Neural progenitor cell (in vitro differentiated cells): ENCODE measurements at places on chromosomes 12 and 14. TPM values are rescaled to one million over a fixed set of nuclear protein-coding genes. Genes with fewer than 3 reads are reported as not detected.

GRCh38 chr12:10207136-10207535 is 5.5 kb upstream of the GABARAPL1 start:
- DNase-seq: no peak

EML5 gene
- 0.71 and 1.0 TPM in 2 replicates for total RNA-seq

DNA sequence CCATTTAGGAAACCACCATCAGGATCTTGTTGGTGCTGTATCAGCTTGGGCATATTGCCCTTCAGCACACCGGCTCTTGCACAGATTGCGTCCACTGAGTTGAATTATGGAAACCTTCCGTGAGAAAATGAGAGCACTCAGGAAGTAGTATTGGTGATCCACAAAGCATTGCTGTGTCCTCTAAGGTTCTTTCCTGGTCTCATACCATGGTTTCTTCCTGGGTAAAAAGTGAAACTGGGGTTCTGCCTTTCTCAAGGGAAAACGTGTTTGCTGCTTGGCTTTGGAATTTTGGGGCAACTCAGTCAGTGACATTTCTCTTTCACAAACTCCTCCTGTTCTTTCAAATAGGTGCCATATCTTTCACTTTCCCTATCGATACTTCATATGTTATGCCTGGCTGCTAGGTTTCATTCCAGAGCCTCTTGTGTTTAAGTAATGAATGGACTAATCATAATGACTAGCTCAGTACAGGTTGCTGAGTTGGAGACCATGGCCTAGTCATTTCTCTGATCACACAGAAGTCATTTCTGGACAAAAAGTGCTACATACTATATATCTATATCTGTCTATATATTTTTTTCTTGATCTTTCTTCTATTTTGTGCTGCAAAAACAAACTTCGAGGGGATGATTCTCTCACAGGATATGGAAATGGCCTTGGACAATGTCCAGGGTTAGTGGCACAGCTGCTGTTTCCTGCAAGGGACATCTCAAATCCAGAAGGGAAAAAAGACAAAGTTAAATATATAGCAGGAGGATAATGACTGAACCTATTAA is 423.4 kb downstream of the ZFP36L1 start:
- no peak for DNase-seq

GRCh38 chr12:96810057-96810456 is 97.0 kb upstream of the NEDD1 start:
- DNase-seq: peak; percentile 30

DNA sequence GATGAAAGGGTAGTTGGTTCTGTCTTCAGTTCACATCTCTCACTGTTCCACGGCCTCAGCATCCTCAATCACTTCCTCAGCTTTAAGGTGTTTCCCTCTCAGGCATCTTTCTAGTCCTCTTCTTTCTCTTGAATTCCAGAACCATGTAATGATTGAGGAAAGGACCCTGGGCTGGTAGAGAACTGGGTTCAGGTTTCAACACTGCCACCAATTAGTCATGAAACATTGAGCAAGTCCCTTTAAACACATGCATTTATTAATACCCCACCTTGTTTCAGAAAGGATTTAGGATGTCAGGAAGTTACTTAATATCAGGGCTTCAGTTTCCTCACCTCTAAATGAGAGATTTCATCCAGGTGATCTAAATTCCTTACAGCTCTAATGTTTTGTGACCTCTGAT is 7.2 kb downstream of the DMAC2L start:
- DNase-seq: no peak

TPH2 gene
- total RNA-seq: 0.12 TPM in 1 of 2 replicates, not detected in the other

MANSC4 gene
- 0.12 TPM in 1 of 2 replicates, not detected in the other for total RNA-seq

TRPV4 gene
- 0.56 and 2.8 TPM in 2 replicates for total RNA-seq

DNA sequence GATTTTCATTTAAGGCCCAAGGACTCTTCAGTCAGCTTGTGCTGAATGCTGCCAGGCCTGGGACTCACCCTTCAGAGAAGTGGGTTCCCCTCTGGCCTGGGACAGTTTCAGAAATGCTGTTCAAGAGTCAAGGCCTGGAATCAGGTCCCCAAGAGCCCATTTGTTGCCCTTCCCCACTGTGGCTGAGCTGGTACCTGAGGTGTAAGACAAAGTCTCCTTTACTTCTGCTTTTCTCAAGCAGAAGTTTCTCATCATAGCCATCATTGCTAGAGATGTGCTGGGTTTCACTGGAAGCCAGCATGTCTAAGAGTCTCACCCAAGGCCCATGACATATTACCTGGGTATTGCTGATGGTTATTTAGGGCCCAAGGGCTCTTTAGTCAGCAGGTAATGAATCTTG is 8.9 kb downstream of the FANCM start:
- DNase-seq: no peak

- no peak for DNase-seq
These were observed 253.8 kb upstream of the GARIN6 start for GRCh38 chr12:99393763-99394162.

GRCh38 chr12:50062728-50063460 is 5.5 kb downstream of the ASIC1 start:
- no peak for DNase-seq

- DNase-seq: no peak
These were observed 22.1 kb upstream of the AQP2 start for GRCh38 chr12:49928471-49928870.

- DNase-seq: no peak
These were observed 81.1 kb upstream of the CCDC198 start for GRCh38 chr14:57574617-57575288.

DNA sequence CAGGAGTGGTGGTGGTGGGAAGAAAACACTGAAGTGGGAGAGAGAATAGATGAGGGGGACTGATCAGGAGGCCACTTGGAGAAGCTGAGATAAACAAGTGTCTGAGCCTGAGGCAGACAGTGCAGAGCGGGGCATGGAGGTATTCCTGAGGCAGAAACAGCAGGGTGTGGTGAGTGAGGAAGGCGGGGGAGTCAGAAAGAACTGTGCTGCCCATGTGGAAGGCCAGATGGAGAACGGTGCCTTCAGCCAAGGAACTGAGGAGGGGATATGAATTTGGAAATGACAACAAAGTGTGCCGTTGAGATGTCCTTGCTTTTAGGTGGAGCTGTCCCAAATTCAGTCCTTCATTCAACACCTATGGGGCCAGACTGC is 13.7 kb downstream of the APPL2 start:
- DNase-seq: no peak

- no peak for DNase-seq
These were observed 115.9 kb downstream of the NTN4 start for GRCh38 chr12:95674631-95675030.

DNA sequence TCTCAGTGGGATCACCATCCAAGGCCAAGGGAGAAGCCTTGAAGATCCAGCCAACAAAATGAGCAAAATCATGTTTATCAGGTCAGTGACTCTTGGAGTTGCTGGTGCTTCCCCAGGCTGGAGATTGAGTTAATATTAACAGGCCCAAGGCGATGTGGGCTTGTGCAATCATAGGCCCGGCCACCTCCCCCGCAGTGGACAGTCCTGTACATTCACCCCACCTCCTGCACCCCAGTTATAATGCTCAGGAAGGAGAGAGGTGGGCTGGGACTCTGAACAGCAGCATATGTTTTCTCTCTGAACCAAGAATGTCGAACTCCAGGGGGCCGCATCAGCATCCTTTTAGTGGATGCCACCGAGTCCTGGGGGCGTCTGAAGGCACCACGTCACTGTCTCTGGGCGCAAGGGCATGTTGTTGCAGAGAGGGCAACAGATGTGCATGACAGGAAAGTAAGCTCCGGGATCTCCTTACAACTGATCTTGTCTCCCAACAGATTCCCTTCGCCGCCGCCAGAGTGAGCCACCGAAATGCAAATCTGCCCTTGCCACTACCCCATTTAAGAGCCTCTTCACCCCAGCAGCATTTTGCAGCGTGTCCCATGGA is 32.2 kb upstream of the SERPINA6 start:
- peak; percentile 69 for DNase-seq

GRCh38 chr12:25677232-25677937 is 124.3 kb upstream of the LMNTD1 start:
- no peak for DNase-seq

GRCh38 chr12:31999692-32000091 is 40.5 kb downstream of the RESF1 start:
- no peak for DNase-seq

LRP6 gene
- total RNA-seq: 61.6 and 68.0 TPM in 2 replicates

GRCh38 chr12:52434081-52434733 is at the start of gene KRT75:
Gene KRT75, minus strand, starts transcription at chr12:52434371. Its CDS starts 67 bp downstream, at chr12:52434304.
- no peak for DNase-seq

- DNase-seq: no peak
These were observed 142.7 kb downstream of the FOXA1 start for GRCh38 chr14:37452323-37452722.

GRCh38 chr12:59597385-59597781 is 1.6 kb downstream of the SLC16A7 start:
- DNase-seq: no peak

- DNase-seq: no peak
These were observed 3.9 kb downstream of the CD63 start for GRCh38 chr12:55724940-55725309.

GRCh38 chr12:116922194-116922897 is 11.6 kb downstream of the FBXW8 start:
- DNase-seq: no peak

TAS2R50 gene
- total RNA-seq: 2.4 and 12.1 TPM in 2 replicates

- peak; percentile 80 for DNase-seq
These were observed 125.3 kb upstream of the PRMT8 start for GRCh38 chr12:3365463-3366411.

DNA sequence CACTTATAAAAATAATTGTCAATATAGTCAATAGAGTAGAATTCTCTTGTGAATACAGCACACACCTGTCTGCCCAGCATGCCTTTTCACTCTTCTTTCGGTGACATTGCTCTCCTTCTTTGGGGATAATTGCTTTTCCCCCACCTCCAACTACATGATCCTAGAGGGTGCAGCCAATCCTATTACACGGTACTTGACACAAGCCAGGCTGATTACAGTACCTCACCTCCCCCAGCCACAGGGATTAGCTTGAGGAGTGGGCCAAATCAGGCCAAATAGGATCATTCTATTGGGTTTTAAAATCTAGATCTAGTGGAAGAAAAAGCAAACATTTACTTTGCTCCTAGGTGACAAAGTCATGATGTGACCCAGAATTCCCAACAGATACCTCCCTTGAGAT is 16.8 kb upstream of the NFYB start:
- DNase-seq: peak; percentile 50

DNA sequence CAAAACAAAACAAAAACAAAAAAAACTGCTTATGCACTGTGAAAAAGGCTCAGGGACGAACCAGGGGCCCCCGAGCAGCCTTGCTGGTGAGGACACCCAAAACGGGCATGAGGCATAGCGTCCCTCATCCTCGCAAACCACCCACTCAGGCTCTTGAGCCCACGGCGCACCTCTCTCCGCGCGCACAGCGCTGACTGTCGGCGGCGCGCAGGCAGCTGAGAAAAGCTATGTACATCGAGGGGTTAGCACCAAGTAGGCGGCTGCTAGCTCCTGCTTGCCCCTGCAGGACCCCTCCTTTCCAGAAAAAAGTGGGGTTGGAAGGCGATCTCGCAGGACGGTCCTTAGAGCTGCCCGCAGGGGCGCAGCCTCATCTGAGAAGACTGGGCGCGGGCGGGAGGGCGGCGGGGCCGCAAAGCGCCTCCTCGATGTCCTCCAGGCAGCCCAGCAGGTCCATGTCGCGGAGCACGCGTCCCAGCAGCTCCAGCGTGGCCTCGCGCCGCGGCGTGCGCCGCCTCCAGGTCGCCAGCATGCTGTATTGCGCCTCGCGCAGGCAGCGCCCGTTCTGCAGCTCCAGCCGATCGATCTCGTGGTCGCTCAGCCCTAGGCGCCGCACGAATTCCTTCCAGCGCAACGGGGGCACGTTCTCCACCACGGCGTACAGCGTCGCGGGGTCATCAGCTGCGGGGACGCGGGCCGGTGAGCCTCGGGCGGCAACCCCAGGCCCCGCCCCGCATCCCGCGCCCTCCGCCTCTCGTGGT is 12.8 kb downstream of the TNFRSF1A start:
- DNase-seq: no peak

KLHDC1 gene
- total RNA-seq: 0.99 and 1.4 TPM in 2 replicates

GRCh38 chr14:34229140-34229539 is 232.9 kb downstream of the SPTSSA start:
- no peak for DNase-seq

DNA sequence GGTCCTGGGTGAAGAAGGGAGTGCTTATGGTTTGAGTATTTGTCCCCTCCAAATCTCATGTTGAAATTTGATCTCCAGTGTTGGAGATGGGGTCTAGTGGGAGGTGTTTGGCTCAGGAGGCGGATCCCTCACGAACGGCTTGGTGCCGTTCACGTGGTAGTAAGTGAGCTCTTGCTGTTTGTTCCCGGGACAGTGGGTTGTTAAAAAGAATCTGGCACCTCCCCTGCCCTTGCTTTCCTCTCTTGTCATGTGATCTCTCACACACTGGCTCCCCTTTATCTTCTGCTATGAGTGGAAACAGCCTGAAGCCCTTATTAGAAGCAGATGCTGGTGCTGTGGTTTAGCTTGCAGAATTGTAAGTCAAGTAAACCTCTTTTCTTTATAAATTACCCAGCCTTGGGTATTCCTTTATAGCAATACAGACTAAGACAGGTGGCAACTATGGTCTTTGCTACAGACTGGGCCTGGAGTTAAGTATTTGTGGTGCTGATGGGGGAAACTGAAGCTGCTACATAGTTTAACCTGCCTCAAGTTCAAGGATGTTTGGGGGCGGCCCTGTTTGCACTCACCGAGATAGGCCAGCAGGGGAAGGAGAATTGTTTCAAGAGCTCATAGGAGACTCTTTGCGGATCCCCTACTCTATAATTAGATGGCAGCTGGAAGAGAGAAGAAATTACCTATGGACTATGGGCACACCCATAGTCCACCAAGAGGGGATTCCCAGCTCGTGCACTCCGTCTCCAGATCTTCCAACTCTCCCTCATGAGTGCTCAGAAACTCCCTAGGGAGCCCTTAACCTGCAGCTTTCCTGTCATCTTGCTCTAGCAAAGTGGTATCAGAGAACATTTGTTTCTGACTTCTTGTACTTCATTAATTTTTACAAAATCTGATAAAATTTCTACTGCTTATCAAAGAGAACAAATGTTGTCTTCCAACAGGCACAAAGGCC is 164.6 kb downstream of the SLC15A5 start:
- DNase-seq: peak; percentile 54

DNA sequence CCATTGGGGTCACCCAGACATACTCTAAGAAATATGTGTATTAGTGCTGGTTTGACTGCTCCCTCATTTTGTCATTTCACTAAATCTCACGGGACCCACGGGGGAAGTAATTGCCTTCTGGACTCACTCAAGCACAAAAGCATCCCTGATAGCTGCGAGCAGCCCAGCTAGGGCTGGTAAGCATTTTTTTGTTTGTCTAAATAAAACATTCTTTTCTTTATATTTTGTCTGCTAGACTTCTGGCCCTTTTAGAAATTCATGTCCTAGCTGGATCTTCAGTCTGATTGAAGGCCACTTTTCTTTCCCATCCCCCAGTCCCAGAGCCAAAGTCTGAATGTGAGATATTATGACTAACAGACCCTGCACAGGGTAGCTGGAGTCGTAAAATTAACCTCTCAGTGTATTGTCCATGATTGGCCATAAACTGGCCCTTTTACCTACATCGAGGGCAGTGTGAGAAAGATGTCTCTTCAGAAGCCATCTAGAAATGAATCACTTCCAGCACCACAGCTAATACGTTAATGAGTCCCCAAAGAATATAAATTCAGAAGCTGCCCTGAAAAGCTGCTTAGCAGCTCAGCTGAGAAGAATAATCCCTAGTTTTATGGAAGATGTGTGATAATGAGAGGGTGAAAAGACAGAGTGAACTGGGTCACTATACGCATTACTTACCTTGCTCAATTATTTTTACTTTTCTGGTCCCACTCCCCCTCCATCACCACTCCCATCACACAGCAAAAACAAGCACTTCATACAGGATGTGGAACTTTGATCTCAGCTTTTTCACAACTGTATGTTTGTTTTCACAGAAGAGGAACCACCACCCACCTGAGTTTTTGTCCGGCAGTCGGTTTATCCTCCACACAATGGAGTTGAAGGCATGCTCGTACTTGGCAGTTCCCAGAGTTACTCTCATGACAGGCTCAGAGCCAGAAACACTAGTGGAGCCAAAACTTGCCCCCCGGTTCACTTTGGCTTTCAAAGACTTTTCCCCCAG is 55.6 kb upstream of the GTF2A1 start:
- DNase-seq: no peak
